ENCODE measurements at places on chromosomes 16 and 17.
A peak's percentile ranks its signal among the peaks of the same experiment; 100 is the strongest.

DNA sequence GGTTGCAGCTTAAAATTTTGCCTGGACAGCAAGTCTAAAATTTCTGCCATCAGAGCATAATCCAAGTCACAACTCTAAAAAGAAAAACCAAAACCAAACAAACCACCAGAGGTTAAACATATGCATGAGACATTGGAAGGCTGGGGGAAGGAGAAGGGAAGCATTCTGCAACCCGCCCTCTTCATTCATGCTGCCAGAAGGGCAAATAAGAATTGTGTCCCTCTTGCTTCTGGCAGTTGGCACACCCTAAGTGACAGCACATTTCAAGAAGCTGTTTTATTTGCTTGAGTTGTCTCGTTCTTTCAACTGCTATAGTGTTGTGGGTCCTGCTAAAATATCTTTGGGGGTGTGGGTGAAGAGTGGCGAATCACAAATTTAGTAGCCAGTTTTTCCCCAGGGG lies 99.6 kb downstream of the SKAP1 start:
- DNase-seq, result no peak

DNA sequence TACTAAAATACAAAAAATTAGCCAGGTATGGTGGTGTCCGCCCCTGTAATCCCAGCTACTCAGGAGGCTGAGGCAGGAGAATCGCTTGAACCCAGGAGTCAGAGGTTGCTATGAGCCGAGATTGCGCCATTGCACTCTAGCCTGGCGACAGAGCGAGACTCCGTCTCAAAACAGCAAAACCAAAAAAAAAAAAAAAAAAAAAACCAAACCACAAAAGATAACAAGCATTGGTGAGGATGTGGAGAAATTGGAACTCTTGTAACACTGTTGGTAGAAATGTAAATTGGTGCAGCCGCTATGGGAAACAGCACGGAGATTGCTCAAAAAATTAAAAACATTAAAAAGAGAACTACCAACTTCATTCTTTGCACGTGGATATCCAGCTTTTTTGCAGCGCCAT lies 119.4 kb downstream of the OR1D5 start:
- DNase-seq, result no peak

DNA sequence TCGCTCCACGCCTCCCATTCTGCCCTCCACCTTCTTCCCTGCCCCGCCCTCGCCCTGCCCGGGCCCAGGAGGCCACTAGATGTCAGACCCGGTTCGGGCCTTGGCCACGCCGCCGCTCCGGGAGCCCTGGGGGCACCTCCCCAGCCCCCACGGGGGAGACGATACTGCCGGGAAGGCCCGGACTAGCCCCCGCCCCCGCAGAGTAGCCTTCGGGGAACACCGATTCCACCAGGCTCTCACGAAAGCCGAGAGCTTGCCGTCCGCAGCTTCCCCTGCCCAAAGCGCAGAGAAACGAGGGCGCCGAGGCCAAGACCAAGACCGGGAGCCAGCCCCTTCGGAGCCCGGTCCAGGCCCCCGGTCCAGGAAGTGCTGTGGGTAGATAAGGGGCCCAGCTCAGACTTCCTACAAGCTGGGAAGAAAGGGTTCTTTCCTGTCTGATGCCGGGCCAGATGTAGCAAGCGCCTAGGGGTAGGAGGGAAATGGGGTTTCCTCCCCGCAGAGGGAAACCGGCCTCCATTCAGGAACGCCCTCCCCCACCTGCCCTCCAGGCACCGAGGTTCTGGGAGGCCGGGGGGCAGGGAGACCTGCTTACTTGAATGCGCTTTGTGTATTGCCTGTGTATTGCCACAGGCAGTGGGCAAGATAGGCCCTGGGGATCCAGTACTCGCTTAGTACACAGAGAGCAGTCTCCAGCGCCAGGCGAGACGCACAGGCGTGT lies 806 bp upstream of the CYB561 start:
- DNase-seq, result no peak

DNA sequence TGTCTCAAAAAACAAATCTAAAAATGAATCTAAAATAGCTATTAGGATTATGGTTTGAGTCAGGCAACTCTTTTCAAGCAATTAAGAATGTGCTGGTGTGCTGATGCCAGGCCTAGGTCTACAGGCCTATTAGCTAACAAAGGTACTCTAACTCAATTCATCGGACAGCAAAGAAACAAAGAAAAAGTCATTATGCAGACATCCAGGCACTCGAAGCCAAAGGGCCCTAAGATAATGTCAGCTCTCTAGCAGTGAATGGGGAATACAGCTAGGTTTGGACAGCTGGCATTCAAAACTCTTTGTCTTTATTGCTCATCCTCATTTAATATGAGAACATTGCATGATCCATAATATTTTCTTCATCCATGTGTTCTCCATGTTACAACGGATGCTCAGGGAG lies 108.5 kb downstream of the TMEM114 start:
- no peak for DNase-seq

DNA sequence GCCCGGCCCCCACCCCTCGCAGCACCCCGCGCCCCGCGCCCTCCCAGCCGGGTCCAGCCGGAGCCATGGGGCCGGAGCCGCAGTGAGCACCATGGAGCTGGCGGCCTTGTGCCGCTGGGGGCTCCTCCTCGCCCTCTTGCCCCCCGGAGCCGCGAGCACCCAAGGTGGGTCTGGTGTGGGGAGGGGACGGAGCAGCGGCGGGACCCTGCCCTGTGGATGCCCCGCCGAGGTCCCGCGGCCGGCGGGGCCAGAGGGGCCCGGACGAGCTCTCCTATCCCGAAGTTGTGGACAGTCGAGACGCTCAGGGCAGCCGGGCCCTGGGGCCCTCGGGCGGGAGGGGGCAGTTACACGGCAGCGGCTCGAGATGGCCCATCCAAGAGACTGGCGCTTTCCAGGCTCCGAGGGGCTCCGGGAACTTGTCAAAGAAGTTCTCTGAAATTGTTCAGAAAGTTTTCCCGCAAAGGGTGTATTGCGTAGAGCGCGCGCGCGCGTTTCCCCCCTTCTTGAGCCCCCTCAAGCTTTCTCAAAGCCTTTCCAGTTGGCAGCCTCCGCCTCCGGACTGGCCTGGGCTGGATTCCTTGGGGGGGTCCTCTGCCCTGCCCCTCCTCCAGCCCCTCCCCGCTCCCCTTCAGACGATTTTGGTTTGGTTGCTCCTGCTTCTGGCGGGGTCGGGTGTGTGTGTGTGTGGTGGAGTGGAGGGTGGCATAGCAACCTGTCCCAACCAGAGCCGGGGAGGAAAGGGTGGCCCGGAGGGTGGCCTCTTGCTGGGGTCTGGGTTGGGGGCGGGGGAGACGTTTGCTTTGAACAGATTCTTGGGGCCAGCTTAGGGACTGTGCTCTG lies 504 bp downstream of the ERBB2 start:
- no peak for DNase-seq

- DNase-seq, result no peak
Measured at GRCh38 chr17:30093463-30094147, 23.0 kb upstream of the NSRP1 start.

DNA sequence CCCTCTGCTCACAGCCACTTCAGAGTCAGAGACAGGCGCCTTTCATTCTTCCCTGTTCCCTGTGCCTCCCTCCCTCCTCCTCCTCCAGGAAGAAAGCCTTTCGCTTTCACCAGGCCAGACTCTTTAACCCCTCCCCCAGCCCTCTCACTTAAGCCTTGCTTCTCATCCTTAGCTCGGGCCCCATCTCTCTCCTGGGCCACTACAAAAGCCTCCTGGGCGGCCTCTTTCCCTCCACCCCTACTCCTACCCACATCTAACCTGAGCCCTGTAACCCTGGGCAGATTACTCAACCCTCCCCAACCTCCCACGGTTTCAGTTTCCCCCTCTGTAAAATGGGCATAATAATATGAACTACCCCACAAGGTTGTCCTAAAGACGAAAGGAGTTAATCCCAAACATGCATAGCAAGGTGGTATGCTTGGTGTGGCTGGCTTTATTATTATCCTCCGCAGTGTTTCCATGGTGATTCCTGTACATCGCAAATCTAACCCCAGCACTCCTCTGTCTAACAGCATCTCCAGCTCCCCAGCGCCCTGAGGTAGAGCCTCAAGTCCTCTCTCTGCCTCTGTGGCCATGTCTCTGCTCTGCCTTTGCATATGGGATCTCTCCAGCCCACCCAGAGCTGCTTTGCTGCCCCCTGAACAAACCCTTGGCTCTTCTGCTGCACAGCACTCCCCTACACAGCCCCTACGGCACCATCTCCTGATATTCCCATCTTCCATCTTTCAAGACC lies 17.7 kb downstream of the PIMREG start:
- no peak for DNase-seq

- DNase-seq, result no peak
Measured at GRCh38 chr17:61862105-61862574, 1.2 kb downstream of the BRIP1 start.

DNA sequence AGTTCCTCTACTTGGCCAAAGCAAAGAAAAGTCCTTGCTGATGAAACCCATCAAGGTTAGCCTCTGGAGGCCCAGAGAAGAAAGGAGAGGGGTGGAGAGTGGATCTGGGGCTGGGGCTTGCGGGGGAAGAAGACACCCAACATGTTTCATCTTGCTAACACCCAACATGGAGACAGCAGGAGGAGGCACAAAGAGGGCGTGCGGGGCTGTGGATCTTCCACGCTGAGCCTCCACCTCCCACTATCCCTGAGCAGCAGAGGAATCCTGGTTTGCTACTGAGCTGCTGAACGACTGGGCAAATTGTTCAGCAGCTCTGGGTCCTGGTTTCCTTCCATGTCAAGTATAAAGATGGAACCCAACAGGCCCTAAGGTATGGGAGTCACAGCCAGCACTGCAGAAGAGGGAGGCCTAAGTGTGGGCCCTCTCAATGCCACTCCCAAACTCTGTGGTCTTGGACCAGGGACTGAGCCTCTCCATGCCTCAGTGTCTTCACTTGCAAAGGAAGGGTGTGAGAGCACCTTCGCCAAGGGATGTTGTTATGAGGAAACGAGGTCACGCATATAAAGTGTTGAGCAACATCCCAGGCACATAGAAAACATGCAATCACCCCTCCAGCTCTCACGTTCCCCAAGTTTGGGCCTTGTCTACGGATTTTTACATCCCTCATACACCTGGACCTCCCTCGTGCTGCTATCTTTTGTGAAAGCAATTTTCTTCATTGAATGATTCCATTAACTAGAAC lies 122.5 kb downstream of the XYLT1 start:
- DNase-seq, result no peak

- DNase-seq, result no peak
Measured at GRCh38 chr16:16158741-16159374, 64.4 kb downstream of the ABCC6 start.

DNA sequence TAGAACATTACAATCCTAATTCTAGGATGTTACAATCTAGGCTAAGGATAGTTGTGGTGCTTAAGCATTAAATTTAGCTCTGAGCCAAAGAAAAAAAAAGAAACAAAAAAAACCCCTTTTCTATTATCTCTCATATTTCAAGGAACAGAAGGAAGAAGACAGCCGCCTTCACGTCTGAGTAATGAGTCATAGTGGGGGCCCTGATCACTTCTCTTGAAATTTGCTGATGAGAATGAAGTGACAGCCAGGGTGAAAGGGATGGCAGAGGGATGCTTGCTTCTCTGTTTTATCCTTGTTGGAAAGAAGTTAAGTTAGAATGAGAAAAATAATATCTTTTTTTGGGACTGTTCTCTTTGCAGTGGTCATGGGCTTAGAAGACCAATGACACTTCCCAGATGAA lies 82.6 kb upstream of the MPHOSPH6 start:
- no peak for DNase-seq

DNA sequence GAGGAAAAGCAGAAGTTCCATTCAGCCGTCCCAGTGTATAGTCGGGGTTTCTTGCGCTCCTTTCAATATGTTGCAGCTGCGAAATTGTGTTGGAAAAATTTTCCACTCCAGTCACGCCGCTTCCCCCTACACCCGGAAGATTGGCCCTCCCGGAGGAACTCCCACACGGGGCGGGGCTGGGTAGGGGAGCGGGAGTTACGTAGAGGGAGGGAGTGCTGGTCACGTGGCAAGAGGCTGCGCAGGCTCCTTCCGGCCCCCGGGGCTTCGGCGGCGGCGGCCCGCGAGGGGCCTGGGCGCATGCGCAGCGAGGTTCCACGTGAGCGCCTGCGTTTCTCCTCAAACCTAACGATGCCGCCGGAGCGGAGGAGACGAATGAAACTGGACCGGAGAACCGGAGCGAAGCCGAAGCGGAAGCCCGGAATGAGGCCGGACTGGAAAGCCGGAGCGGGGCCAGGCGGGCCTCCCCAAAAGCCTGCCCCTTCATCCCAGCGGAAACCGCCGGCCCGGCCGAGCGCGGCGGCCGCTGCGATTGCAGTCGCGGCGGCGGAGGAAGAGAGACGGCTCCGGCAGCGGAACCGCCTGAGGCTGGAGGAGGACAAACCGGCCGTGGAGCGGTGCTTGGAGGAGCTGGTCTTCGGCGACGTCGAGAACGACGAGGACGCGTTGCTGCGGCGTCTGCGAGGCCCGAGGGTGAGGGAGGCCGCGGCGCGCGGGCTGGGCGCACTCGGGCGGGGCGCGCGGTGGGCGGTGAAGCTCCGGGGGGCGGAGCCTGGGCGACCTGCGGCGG lies at the start of gene UTP18:
Gene UTP18, plus strand, starts transcription at position 310 of the 787 bp plus-strand sequence. Its CDS starts 39 bp downstream, at position 349.
- DNase-seq, result peak; percentile 89

DNA sequence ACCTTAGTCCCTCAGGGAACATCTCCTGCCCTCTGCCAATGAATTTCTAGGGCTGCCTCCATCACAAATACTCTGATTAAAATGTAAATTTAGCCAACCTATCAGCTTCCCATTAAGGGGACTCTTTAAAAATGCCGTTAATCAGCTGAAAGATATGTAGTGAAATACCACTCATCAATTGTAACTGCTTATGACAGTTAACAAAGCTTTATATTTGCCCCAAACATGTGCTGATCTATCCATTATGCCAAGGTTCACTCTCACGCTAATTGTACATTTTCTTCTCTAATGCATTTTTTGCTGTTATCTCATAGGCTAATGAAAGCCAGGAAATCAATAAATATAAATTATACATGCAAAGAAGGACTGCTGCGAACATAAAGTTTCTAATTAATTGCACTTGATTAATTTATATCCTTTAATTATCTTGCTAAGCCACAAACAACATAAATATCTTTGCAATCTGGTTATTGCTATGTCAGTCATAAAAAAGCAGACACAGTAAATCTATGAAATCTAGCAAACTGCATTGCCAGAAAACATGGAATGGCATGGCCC lies 601.4 kb upstream of the SALL1 start:
- DNase-seq, result no peak

DNA sequence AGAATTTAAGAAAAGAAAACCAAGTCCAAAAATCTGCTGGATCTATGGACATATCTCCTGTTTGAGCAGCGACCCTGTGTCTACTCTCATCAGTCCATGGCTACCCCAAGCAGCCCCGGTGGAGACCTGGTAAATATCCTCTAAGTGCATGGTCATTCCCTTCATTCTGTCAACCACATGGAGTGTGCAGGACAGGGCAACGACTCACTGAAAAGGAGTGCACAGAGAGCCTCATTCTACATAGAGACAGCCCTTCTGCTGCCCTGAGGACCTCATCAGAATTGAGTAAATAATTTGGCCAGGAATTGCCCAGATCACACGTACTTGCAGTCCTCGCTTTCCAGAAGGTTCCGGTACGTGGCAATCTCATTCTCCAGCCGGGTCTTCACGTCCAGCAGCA lies 3.0 kb downstream of the KRT38 start:
- no peak for DNase-seq
